ENCODE measurements at places on chromosomes 11 and 22.

- no peak for DNase-seq
Measured at GRCh38 chr11:98409069-98409468, 611.7 kb upstream of the CNTN5 start.

GRCh38 chr11:89736566-89736965, 26.5 kb downstream of the TRIM77 start:
- no peak for DNase-seq

- no peak for DNase-seq
Measured at GRCh38 chr11:13767471-13767870, 99.0 kb downstream of the FAR1 start.

DNA sequence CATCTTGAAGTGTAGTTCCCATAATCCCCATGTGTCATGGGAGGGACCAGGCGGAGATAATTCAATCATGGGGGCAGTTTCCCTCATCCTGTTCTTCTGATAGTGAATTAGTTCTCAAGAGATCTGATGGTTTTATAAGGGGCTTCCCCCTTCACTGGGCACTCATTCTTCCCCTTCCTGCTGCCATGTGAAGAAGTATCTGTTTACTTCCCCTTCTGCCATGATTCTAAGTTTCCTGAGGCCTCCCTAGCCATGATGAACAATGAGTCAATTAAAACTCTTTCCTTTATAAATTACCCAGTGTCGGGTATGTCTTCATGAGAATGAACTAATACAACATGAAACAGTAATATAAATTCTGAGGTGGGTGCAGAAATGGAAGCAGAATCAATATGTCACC, 12.1 kb upstream of the SPTBN2 start:
- no peak for DNase-seq

- peak; percentile 18 for DNase-seq
Measured at GRCh38 chr11:71489311-71490043, 36.5 kb downstream of the NADSYN1 start.

GRCh38 chr22:35205961-35206360, 51.3 kb upstream of the HMGXB4 start:
- no peak for DNase-seq

DNA sequence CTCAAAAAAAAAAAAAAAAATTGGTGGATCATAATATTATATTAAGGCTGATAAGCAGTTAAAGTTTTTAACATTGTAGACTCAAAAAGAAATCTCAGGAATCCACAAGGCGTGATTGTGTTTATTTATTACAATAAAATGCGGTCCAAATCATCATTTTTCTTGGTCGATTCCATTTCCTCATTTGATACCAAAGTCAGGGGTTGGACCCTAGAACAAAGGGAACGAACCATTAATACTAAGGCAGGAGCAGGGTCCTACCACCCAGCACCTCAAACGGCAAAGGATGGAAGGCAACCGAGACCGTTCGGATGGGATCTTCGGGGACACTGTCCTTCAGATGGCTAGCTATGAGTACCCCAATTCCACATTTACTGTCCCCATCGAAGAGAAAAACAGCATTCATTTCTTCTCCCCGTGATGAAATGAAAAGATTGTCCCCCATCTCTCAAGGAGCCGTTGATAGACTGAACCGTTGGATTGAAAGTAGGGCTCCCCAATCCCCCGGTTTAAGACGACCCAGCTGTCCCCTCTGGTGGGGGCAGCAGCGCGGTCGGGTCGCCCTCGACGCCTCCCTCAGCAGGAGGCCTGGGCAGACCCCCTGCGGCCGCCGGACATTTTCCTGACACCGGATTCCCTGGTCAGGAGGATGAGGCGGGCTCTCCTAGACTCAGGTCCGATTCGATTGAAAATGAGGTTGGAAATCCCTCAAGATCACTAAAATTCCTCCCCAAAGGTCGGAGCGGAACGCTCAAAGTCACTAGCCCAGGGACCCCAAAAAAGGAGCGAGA, 607 bp downstream of the DMC1 start:
- no peak for DNase-seq

DNA sequence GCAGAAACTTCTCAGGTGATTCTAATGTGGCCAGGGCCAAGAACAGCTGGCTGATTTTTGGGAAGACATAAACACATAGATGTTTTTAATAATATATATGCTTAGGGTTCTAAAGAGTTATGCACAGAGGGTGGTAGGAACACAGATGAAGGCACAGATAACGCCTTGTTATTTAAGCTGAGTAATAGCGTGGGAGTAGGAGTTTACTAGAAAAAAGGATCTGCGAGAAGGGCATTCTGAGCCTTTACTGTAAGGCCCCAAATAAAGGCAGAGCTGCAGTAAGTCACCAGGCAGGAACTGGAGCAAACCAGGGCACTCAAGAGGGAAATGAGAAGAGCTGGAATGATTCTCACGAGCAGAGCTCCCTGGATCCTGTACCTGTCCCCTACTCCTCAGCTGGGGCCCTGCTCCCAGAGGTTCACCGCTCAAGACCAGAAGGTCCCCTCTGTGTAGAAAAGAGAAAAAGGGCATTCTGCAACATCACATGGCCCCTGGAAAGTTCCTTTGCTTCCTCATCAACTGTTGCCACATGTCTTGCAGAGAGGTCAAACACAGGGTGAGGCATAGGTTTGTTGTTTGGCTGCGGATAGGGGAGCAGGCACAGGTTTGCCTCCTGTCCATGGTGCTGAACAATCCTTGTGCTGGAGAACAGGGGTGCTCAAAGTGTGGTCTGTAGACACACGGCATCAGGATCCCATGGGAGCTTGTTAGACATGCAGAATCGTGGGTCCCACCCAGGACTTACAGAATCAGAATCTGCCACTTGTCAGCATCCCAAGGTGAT, 125.7 kb downstream of the TENM4 start:
- DNase-seq: no peak

- DNase-seq: no peak
Measured at GRCh38 chr11:64611869-64612646, 21.0 kb downstream of the SLC22A12 start.

- no peak for DNase-seq
Measured at GRCh38 chr22:44776605-44777363, 24.4 kb downstream of the ARHGAP8 start.

DNA sequence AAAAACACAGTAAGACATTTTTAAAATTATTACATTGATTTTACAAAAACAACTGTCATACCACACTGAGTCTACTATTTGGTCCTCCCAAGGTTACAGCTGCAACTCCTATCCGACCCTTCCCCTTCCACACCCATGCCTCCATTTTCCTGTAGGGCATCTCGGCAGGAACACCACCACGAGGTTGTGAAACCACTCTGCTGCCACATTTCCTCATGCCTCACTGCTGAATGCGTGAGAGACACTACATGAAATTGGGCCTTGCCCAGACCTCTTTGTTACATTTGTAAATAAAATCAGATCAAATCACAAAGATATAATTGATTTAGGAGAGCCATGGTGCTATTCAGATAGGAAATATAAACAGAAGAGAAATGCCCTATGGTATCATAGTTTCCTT, 2.0 kb downstream of the ARHGAP32 start:
- no peak for DNase-seq

Data from stimulated activated CD8-positive, alpha-beta memory T cell treated with anti-CD3 and anti-CD28 coated beads, Interleukin-7, amount 100 ng/mL, for 24 hours (primary cell).